ENCODE measurements at places on chromosomes 6 and 20.

GRCh38 chr6:141451511-141452353, 681.0 kb upstream of the GJE1 start:
- no peak for DNase-seq

DNA sequence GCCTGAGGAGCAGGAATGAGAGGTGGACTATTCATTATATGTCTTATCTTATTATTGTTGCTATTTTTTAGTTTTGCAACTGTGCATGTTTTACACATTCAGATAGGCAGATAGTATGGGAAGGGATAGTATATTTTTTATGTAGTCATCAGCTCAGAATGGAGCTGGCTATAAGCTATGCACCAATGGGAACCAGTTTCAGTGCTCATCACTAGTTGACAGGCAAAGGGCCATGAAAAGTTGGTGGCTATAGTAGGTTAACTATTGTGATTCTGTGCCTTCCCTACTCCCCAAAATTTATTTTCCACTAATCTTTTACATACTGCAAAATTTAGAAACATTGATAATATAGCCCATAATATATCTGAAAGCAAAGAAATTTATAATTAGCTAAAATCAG, 5.3 kb upstream of the UBD start:
- no peak for DNase-seq

DNA sequence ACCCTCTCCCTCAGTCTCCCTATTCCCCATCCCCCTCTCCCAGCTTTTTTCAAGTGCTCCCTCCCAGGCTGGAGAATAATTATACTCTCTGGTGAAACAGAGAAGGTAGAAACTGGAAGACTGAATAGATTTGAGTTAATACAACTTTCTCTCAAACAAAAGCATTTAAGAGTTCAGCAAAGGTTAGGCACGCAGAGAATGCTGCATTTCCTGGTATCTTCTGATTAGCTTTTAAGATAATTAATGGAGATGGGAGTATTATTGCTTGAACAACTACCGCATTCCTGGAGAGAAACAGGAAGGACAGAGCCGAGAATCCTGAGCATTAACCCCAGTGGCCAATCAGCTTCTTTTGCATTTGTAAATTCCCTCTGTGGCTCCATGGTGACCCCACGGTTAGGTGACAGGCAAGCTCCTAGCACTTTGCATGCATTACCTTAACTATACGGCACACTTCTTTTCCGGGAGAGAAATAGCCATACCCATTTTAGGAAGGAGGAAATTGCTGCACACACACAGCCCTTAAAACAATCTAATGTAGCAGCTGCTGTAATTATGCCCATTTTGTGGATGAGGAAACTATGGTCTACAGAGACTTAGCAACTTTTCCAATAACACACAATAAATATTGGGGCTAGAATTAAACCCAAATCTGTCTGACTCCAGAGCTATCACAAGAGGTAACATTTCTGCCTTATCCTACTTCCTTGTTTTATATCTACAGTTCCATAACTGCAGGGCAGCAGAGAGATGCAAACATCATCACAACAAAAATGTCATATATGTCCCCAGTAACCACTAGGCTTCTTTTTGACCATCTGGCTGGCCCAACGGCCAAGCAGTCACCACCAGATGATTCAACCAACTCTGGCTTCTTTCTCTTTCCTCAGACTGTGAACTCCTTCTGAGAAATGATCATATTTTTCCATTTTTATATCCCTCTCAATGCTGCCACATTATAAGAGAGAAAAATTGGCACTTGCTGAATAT, 169.9 kb downstream of the CD24 start:
- DNase-seq = no peak

DNA sequence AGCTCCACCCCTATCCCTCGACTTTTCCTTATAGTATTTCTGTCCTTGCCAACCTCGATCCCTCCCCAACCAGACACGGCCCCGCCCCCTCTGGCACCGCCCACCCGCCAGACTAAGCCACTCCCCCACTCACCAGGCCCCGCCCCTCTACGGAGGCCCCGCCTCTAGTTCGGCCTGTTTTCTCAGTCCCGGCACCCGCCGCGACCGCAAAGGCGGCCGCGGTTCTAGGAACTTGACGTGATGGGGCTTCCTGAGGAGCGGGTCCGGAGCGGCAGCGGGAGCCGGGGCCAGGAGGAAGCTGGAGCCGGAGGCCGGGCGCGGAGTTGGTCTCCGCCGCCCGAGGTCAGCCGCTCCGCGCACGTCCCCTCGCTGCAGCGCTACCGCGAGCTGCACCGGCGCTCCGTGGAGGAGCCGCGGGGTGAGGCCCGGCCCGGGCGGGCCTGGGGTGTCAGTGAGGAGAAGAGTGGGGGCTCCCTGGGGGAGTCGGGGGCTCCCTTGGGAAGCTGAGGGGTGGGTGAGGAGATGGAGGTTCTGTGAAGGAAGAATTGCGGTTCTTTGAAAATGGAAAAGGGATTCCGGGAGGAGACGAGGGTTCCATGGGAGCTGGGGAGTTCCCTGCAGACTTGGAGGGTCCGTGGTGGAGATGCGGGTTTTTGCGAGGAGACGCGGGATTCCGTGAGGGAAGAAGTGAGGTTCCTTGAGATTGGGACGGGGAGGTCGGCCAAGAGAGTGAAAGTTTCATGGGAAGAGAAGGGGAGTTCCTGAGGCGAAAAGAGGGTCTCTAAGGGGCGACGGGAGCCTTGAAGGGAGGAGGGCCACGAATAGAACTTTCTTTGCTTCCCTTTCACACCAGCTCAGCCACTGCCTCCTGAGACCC, at the start of gene ACSS2:
Gene ACSS2, plus strand, starts transcription at position 207 of the 877 bp plus-strand sequence. Its CDS starts 34 bp downstream, at position 241.
- no peak for DNase-seq

DNA sequence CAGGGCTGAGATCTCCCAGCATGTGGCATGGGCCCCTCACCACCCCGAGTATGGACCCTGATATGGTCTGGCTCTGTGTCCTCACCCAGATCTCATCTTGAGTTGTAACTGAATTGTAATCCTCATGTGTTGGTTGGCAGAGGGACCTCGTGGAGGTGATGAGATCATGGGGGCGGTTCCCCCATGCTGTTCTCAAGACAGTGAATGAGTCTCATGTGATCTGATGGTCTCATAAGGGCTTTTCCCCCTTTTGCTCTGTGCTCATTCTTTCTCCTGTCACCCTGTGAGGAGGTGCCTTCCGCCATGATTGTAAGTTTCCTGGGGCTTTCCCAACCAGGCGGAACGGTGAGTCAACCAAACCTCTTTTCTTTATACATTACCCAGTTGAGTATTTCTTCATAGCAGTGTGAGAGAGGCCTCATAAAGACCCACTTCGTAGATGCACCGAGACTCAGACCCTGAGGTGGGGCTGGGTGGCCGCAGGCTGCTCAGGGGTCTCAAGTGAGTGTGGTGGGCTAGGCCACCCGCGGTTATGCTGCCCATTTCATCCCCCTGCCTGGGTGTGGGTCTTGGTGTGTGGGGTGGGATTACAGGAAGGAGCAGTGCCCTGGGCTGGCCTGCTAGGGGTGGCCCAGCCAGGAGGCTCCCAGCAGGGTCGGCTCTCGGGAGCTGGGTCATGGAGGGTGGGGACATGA, 26.2 kb upstream of the GATA5 start:
- no peak for DNase-seq

GRCh38 chr6:169190970-169191369, 62.7 kb downstream of the THBS2 start:
- DNase-seq = no peak

- no peak for DNase-seq
These were observed 250.4 kb downstream of the GMPR start for GRCh38 chr6:16488813-16489212.

DNA sequence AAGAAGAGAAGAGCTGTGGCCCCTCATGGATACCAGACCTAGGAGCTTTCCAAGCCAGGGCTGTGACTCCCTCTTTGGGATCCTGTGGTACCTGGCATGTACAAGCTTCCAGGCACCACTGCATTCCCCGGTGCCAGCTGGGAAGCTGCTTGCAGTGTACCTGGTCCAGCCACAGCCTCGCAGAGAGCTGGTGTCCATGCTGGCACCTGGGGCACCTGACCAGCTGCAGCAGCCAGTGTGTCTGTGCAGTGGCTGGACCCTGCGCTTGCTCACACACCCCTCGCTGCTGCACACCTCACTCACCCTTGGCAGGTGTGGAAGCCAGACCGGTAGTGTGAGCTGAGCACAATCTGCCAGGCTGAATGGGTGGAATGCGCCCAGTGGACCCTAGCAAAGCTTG, 190.9 kb upstream of the MAN1A1 start:
- DNase-seq = no peak

DNA sequence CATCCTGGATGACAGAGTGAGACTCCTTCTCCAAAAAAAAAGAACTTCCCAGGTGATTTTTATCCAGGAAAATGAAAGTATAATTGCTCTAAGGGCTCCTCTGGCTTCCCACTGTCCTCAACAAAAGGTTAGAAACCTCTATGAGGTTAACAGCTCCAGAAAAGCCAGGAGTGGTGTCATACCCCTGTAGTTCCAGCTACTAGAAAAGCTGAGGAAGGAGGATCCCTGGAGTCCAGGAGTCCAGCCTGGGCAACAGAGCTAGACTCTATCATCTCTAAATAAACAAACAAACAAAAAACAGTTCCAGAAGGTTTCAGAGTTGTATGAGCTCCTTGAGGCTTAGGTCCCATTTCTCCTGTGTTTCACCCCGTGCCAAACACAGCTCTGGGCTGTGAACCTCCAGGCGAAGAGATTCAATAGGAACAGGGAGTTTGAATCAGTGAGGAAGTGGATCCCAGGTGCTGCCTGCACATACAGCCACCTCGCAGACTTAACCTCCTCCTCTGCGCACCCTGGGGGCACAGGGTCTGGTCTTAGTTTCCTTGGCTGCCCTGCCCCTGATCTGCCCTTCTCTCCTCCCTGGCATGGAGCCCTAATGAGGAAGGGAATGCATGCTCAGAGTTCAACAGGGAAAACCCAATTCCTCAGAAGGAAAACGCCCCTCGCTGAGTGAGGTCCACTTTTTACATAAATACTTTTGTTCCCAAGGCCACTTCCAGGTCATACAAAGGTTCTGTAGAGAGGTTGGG, 31.0 kb downstream of the ZC3H12D start:
- DNase-seq = no peak

DNA sequence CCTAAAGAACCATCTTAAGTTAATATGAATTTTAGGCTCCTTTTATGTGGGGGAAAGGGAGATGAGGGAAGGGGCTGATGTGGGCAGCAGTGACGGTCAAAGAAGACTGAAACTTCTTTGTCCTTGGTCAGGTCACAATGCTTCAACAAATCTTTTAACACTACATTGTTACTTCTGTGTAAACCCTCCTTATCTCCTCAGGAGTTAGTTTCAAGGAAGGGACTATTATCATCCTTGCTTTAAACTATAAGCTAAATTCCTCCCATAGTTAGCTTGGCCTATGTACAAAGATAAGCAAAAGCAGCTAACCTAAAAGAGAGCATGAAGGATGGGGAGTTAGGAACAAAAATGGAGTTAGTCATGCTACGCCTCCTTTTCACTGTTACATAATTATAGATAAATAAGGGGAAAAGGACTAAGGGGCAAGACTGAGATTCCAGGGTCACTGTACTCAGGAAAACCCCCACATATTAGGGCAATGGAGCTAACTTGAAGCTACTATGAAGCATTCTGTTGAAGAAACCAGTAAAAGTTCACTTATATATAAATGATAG, 172.7 kb upstream of the RUNX2 start:
- DNase-seq = no peak

DNA sequence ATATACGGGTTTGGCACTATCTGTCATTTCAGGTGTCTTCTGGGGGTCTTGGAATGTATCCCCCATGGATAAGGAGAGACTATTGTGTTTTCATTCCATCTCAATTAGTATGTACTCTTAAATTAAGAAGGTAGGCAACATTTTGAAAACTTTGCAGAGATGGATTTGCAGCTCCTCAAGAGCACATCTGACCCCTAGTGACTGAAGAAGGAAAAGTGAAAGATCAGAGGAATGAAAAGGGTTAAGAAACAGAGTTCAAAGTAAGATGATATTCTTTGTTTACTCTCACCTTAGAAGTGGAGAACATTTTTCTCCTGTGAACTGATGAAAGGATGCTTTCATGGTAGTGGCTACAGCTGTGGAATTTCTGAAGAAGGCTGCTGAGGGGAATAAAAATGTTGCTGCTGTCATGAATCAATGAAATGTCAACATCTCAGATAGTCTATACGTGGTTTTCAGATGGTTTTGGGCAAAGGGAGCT, 41.5 kb downstream of the SH3BGRL2 start:
- no peak for DNase-seq

DNA sequence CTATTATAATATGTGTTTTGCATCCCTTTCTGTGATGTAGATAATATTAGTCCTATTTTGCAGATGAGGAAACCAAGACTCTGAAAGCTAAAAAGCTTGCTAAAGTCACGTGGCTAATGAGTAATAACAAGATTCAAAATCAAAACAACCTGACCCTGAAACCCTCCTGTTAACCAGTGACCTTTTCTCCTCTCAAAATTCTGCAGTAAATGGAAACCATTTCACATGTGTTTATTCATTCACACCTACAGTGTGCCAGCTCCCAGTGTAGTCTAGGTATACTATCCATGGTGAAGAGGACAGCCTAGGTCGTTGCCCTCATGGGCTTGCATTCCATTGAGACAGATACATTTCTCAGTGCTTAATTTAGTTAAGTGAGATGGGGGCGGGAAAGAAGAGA, 30.6 kb upstream of the PHACTR2 start:
- DNase-seq = no peak

DNA sequence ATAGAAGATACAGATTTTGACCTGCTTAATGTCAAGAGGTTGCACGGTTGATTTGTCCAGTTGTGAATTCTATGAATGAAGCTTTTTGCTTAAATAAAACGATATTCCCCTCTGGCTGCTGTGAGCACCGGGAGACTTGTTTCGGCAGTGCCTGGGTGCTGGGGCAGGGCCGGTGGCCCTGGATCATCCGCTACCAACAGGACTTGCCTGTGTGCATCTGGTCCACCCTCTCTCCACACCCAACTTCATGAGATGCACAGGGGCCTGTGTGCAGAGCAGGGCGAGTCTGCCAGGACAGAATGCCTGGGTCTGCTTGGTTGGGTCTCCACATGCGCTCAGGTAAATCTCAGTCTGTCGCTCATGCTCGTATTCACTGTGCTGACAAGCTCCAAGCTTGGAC, 65.5 kb downstream of the TSHZ2 start:
- DNase-seq = no peak

DNA sequence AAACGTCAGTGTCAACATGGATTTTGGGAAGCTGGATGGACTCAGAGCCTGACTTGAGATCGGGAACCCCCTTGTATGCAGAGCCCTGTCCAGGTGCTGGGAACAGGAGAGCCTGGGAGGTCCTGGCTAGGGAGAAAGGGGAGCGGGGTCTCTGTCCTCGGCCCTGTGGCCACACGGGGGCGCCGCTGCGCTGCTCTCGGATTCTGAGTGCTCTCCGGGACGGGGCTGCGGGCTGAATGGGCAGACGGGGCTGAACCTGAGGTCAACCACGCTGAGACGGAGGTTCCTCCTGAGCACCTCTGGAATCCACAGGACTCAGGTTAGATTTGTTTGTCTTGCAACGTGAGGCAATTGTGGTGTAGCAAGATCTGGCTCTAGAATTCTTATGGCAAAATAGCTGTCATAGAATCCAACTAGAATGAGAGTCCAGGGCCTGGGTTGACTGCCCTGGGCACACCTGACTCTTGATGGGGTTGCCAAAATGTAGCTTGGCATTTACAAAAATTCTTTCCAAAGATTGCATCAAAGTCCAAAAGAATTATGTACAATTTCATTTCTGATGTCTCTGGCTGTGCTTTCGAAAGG, 20.6 kb upstream of the HLA-F start:
- no peak for DNase-seq

GRCh38 chr6:165308926-165309731, at the start of gene C6orf118:
Gene C6orf118 (minus strand): TSS chr6:165309605. CDS start chr6:165309586, 19 bp downstream.
- DNase-seq = peak; percentile 92

GRCh38 chr20:15654208-15654649, 919.0 kb downstream of the KIF16B start:
- DNase-seq = peak; percentile 65
